ENCODE measurements at places on chromosomes 11 and 22. TPM values are rescaled to one million over a fixed set of nuclear protein-coding genes. Genes with fewer than 3 reads are reported as not detected.

GRCh38 chr11:45331839-45332238 is 45.7 kb upstream of the SYT13 start:
- DNase-seq: no peak

Gene PDGFB
- 12.8 TPM for total RNA-seq

Gene KLHL35
- 0.95 TPM for total RNA-seq

DNA sequence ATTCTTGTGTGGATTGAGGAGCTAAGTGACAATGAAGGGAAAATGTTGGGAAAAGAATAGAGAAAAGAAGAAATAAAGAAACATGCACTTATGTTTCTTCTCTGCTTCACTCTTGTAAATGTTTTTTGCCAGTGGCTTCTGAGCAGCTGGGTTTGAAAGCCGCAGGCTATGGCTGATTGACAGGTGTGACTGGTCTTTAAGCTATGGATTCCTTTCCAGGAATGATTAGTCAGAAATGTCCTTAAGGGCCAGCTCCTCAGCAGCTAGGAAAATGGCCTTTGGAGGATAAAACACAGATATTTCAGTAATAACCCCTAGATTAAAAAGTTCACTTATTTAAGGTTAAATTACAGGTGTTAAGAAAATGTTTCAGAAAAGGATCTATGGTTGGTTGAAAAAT is 6.5 kb upstream of the USP28 start:
- peak; percentile 60 for DNase-seq

Gene SNX32
- total RNA-seq: 0.11 TPM

Gene BBOX1
- not detected for total RNA-seq

DNA sequence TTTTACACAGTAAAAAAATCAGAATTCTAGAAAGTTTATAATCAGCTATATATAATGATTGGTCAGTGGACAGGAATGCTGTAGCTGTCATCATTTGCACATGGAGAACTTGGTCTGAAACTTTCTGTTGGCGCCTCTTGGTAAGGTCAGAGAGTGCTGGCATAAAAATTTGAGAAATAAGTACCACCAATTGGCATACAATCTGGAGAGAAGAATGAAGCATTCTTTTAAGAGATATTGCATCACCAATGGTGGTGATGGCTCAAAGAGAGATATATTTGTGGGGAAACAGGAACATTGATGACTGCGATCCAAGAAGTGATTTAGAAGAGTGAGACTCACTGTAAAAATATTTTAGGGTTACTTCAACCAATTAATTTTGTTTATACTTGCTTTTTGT is 19.8 kb upstream of the OOSP1 start:
- no peak for DNase-seq

DNA sequence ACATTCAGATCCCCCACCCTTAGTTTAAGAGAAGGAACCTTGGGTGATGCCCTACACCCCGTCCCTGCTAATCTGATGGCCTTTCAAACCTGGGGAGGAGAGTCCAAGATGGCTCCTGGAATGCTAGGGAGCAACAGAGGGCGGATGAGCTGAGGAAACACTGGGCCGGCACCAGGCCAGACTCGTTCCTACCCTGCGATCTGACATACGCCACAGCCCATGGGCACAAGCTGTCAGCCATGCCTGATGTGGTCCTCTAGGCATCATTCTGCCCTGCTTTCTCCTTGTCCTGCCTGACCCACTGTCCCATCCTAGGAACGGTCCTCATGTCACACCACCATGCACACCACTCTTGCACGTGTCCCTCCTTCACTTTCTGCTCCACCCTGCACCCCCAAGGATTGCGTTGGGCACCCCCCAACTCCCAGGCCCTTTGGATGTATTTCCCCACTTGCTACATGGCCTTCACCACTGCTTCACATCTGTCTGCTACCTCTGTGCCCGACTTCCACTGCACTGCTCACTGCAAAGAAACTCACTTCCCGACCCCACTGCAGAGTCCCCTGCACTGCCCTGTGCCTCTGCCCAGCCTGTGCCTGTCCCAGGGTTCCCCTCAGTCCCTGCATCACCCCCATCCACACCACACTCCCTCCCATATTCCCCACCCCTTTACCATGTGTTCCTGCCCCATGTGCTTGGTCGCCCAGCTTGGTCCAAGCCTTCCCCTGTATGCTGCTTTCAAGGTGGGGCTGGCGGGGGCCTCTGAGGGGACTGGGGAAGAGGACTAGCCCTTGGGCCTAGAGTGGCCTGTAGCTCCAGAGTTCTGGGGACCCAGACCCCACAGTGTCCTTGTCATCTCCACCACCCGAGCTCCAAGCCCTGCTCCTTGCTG is 29.2 kb downstream of the USP35 start:
- no peak for DNase-seq

Gene NAALADL1
- 5.6 TPM for total RNA-seq

DNA sequence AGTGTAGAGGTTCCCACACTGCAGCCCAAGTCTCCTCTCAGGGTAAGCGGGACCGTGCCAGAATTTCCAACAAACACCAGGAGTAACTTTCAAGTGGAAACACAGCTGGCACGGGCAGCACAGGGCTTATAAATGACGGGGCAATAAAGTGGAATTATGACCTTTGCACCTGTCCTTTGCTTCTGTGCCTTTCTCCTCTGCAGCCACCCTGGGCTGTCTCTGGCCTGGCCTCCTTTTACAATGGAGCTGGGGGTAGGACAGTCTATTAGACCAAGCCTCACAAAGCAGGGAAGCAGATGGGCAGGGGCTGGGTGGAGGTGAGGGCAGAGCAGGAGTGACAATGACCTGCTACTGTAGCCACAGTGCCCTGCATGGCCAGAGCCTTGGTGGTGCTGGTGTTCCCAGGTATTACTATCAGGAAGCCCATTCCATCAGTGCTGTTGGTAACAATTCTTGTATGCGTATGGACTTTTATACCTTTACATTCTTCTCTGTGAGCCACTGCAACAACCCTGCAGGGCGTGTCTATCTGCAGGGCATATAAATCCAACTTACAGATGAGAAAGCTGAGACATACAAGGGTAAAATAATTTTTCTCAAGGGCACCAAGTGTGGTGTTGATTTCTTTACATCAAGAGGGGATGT is 387.8 kb downstream of the CTTN start:
- DNase-seq: no peak

Gene C11orf65
- total RNA-seq: 0.95 TPM

DNA sequence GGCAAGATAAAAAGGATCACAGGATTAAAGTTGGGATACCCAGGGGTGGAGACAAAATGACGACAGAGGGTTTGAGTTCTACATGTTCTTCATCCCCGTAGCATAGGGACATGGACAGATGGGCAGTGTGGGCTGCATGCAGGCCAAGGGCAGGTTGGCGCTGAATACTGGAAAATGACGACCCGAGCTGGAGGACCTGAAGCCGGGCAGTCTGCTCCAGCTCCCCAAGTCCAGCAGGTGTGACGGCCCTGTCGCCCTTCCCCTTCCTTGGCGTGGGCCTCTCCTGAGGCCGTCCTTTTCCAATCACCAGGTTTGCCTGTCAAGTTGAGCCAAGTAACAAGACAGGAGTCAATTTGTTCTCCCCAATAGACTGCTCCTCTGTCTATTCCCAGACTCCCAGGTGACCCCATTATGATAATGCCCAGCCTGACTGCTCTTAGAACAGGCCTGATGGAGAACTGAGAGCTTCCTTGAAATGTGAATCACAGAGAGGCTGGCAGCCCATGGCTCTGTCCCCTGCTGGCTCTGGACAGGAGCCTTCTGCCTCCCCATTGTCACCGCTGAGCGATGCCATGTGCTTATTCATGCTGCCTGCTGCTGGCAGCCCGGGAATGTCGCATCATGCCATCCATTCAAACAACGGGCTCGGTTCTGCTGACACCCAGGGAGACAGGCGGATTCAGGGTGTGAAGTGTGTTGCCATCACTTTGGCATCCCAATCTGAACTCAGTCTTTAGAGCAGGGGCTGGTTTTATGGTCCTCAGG is 392.1 kb downstream of the NTM start:
- DNase-seq: no peak

DNA sequence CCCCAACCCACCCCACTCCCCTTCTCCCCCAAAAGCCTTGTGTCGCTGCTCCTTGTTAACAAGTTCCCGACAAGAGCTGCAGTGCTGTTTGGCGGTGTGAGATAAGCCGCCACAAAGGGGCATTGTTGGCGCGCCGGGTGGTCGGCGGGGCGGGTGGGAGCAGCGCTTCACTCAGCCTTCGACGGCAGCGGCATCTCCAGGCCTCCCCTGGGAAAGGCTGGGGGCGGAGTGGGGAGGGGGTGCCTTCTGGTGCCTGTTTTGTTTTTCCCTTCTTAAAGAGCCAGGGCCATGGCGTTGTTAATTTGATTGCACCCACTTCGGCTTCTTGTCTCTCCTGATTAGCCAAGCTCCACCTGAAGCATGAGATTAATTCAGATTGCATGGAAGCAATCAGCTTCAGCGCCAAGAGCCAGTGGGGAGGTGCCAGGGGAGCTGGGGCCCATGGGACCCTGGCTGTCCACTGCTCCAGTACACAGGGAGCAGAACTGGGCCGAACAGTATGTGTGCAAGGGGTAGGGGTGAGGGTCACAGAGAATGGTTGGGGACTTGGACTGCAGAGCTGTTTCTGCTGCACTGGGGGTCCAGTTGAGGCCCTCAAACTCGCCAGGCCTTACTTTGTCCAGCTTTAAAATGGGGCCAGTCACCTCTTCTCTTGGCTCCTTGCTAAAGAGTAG is 165.1 kb downstream of the CEP164 start:
- DNase-seq: no peak

GRCh38 chr11:33624083-33624482 is 76.5 kb downstream of the C11orf91 start:
- no peak for DNase-seq

Gene POU2AF1
- total RNA-seq: not detected

DNA sequence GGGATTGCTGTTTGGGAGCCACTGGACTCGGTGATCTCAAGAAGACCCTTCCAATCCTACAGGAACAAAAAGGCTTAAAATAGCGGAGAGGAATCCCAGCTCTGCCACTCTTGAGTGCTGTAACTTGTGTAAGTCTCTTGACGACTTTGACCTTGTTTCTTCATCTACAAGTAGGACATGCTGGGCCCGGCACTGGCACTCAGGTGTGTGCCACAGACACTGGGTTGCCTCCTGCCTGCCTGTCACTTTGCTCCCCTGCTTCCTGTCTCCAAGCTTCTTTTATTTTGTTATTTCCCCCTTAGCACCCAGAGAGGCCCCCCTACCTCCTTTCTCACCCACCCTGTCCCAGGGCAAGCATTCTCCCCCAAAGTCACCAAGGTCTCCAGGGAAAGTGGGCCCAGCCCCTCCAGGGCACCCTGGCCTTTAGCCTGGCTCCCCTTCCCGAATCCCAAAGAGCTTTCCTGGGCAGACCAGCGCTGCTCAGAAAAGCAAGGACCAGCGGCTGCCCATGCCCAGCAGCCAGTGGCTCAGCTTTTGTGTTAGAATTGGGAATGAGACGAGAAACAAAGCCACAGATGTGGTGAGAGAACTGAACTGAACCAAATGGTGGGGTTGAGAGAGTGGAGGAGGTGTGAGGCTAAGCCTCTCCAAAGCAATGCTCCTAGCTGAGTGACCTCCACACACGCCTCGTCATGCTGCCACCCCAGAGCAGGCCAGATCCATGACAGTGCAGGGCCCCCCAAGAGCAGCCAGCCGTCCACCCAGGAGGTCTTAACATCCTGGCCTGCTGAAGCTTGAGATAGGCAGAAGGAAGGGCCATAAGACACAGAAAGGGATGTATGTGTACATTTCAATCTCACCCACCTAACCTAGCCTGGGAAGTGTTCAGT is 4.5 kb downstream of the TRIM29 start:
- DNase-seq: no peak

DNA sequence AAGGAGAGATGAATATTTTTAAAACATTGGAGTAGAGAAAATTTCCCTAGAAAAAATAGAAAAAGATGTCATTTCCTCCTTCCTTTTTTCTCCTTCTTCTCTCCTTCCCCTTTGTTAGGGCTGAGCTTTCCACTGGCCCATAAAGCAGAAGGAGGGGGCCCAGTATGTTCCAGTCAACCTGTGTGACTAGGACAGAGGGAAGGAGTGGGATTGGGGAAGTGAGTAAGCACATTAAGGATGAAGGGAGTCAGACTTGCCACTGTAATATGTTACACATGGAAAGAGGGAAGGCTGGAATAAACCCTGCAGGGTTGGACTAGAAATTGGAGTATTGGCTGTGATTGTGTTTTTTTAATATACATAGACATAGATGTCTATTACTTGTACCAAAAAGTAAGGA is 20.1 kb upstream of the SPINDOC start:
- no peak for DNase-seq

DNA sequence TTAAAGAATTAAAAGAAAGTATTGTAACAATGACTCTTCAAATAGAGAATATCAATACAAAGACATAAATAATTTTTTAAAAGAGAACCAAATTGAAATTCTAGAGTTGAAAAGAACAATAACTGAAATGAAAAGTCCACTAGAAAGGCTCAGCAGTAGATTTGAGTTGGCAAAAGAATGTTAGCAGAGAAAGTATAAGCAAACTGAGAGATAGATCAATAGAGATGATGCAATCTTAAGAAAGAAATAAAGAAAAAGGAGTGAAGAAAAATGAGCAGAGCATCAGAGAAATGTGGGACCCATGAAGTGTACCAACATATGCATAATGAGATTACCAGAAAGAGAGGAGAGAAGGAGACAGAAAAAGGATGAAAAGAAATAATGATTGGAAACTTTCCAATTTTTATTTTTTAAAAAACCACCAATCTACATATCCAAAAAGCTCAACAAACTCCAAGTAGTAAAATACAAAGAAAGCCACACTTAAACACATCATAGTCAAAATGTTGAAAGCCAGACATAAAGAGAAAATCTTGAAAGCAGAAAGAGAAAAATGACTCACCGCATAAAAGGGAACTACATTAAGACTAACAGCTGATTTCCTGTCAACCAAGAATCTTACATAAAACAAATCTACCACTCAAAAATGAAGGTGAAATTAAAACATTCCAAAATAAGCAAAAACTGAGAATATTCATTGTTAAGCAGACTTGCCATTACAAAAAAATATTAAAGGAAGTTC is 20.9 kb downstream of the NCF4 start:
- DNase-seq: no peak

- no peak for DNase-seq
These were observed 35.8 kb downstream of the GRIK4 start for GRCh38 chr11:120547316-120547715.

DNA sequence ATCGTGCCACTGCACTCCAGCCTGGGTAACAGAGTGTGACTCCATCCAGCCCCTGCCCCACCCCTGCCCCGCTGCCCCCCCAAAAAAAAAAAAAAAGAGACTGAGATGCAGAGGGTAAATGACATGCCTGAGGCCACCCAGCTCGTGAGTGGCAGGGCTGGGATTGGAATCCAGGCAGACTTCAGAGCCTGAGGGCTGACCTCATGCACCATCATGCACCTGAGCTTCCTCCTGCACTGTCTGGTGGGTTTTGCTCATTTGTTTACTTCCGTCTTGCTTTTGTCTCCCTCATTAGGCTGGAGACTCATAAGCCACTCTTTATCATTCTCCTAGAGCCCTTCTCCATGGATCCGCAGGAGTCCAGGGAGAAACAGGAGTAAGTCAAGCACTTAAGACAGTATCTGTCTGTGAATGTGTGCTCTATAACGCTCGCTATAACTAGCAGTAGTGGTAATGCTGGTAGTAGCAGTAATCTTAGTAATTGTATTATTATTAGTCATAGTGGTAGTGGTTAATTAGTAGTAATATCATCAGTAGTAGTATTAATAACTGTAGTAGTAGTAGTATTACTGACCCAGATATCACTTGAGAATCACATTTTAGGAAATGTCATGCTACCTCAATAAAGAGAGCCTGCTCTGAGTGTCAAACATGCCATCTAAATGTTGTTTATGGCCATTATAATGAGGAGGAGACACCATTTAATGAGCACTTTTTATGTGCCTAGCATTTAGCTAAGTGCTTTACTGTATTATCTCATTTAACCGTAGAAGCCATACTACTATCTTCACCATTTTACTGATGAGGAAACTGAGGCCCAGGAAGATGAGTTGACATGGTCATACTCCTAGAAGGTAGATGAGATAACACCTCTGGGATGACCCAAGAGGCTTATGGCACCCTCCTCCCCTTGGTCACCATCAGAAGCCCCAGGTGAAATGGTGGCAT is 85.0 kb downstream of the NAT10 start:
- DNase-seq: no peak
